ENCODE measurements at places on chromosomes 11 and 22. TPM values are rescaled to one million over a fixed set of nuclear protein-coding genes. Genes with fewer than 3 reads are reported as not detected.

DNA sequence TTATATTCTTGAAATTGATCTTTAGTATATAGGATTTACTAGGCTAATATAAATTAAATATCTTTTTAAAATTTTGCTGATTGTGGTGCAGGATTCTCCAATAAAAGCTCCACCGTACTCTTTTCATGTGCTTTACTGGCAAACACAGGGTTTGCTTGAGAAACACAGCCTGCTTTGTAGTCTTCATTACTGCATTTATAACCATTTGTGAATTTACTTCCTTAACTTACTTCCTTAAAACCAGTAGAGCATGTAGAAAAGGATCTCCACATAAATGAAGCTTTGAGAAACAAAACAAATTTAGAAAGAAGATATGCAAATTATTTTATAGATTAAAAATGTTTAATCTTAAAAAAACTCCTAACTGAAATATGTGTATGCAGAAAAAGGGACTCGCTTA, 28.8 kb downstream of the SWAP70 start:
- DNase-seq = no peak

DNA sequence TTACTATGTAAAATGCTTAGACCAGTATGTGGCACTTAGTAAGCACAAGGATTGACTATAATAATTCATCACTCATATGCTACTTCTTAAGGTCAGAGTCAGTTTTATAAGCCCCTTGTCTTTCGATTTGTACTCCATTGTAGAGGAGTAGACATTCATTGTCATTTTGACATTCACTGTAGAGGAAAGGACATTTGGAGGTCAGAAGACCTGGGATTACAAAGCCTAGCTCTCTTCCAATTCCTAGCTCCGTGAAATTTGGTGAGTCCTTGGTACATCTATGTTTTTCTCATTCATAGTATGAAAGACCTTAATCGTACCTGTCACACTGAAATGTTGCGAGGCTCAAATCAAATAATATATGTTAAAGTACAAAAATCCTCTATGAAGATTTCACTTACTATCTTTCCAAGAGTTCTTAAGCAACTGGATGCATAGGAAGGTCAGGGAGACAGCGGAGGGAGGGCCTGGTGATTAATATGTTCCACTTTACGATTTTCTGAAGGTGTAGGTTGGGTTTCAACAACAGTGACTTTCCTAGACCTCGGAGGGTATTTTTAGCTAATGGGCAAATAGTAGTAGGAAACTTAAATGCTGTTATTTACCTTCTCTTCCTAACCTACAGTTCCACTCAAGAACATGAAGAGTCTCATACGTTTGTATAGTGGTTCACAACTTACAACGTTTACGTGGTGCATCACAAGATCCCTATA, 1.4 kb upstream of the EMSY start:
- DNase-seq = no peak

- no peak for DNase-seq
These were observed 10.5 kb downstream of the NRXN2 start for GRCh38 chr11:64712430-64713015.

GRCh38 chr11:35717520-35717919, 54.9 kb downstream of the TRIM44 start:
- no peak for DNase-seq

The SEZ6L gene
- not detected for total RNA-seq

DNA sequence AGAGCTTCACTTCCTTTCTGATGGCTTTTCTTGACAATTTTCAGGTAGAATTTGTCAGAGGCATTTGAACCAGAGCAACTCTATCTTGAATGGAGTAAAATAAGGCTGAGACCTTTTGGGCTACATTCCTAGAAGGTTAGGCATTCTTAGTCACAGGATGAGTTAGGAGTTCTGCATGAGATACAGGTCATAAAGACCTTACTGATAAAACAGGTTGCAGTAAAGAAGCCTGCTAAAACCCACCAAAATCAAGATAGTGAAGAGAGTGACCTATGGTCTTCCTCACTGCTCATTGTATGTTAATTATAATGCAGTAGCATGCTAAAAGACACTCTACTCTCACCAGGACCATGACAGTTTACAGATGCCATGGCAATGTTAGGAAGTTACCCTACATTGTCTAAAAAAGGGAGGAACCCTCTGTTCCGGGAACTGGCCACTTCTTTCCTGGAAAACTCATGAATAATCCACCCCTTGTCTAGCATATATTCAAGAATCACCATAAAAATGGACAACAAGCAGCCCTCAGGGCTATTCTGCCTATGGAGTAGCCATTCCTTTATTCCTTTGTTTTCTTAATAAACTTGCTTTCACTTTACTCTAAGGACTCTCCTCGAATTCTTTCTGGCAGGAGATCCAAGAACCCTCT, 1519.7 kb upstream of the TENM4 start:
- DNase-seq = no peak

DNA sequence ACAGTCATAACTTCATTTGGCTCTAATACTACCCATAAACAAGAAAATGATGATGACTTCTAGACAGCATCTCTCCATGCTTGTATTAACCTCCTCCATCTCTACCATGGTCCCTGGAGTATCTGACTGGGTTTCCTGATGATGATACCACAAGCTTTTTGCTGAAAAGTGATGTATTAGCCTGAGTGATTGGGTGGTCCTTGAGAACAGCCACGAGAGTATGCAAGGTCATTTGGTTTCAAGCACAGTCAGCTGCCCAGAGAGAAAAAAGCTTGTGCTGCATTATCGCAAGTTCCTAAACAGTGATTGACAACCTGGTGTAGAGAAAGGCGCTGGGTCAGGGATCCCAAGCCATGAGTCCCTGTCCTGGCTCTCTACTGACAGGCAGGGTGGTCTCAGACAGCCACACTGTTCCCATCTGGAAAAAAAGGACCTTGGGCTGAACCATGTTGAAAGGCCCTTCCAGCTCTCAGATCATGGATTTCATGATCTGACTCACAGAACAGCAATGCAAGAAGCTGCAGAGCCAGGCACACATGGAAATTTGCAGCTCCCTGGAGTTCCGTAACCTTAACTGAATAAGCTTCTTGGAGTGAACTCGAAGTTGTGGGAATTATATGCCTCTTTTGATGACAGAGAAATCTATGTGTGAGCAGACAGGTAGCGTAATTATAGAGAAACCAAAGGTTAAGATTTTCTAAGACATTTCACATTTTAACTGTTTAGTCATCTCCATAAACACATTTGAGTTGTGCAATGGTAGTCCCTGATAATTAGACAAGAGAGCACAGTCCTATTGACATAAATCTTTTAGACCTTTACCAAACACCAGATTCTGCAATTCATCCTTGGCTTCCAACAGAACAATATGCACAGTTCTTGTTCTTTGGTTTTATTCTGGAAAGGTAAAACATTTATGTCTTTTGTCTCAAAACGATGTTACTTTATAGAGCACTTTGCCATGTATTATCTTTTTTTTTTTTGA, 54.1 kb upstream of the UBASH3B start:
- DNase-seq = no peak

Measured in osteocyte (in vitro differentiated cells).